ENCODE measurements at places on chromosomes 1 and 21. TPM values are rescaled to one million over a fixed set of nuclear protein-coding genes. Genes with fewer than 3 reads are reported as not detected.
A peak's percentile ranks its signal among the peaks of the same experiment; 100 is the strongest.

The LCE1C gene
- total RNA-seq: not detected

The CCDC190 gene
- 0.19 TPM for total RNA-seq

- no peak for DNase-seq
Measured at GRCh38 chr1:113166473-113166872, 93.5 kb downstream of the LRIG2 start.

The IFNLR1 gene
- total RNA-seq: not detected

The SPTA1 gene
- total RNA-seq: not detected

DNA sequence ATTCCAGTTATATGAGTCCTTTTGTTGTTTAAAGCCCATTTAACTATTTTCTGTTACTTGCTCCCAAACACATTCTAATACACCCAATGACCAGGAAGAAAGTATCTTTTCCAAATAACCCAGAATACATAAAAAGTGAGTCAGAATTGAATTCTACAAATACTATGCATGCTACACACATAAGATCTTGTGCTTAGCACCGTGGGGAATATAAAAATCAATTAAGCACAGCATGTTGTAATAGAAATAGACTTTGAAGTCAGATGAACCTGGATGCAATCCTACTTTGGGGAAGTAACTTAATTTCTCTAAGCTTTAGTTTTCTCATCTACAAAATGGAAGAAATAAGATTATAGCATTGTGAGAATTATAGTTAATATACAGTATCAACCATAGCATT lies 40.5 kb upstream of the MUTYH start:
- DNase-seq: no peak

DNA sequence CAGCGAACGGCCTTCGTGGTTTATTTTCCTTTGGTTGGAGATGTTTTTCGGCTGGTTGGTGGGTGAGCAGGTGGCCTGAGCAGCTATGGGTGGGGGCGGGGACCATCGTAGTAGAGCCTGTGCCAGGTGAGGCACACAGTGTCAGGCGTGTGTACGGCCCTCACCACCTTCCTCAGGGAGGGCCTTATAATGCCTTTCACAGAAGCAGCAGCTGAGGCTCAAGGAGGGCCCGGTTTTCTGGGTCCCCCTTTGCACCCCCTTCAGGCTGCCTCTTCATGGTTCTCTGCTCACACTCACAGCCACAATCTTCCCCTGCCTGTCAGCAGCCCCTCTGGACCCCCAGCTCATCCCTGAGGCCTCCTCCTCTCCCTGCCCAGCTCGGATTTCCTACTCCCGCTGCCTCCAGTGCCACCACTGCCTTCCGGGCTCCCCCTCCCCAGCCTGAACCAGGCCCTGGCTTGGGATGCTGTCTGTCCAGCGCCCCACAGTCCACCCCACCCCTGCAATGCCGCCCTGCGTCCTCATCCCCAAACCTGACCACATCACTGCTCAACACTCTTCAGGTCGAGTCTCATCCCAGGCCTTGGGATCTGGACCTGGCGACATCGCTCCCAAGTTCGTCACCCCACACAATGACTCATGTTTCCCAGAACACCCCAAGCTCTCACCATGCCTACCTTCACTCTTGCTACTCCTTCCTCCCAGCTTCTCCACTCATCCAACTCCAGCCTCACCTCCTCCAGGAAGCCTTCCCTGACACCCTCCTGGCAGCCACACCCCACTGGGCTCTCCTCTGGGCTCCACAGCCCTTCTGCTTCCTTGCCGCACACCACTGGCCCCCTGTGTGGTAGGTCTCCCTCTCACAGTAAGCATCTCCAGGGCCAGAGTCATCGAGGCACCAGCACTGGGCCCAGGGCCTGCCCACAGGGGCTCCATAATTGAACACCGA lies 53.9 kb downstream of the DMRTB1 start:
- peak; percentile 14 for DNase-seq

DNA sequence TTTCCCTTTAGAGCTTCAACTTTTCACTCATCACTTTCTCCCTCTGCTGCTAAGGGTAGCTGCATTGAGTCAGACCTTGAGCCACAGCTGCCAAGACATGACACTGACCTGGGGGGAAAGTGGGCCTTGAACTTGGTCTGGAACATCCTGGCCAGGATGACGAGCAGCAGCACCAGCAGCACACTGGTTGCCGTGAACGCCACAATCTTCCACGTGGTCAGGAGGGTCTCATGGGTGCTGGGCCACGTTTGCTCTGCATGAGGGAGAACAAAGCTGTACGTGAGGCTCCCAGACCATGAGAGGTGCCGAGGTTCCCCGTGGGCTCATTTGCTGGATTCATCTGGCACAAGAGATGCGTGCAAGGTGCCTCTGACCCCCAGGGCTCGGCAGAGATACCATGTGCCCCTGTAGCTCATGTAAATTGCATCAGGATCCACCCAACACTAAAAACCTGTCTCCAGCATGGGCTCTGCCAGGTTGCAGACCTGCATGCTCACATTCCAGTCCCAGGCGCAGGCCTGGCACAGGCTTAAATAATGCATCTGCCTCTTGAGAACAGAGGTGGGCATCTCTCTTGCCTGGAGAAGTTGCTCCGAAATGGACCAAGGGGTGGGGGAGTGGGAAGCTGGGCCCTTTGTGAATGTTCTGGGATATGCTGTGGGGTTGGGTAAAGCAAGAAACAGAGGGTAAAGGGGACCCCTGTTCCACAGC lies 84.6 kb upstream of the TLR5 start:
- DNase-seq: no peak

Data from HT1080 (cell line).